Activated naive CD4-positive, alpha-beta T cell treated with anti-CD3 and anti-CD28 coated beads, Interleukin-2, amount 10 ng/mL, durations not matched to agents 5 hours and 36 hours (primary cell): ENCODE measurements at places on chromosomes 12 and 14. TPM values are rescaled to one million over a fixed set of nuclear protein-coding genes. Genes with fewer than 3 reads are reported as not detected.

The IL26 gene
- not detected for total RNA-seq

The NELL2 gene
- total RNA-seq, result 71.9 TPM

The BCL2L14 gene
- total RNA-seq, result 13.3 TPM

The PRR13 gene
- 188 TPM for total RNA-seq

The FOXG1 gene
- total RNA-seq, result not detected

The ADAM21 gene
- total RNA-seq, result not detected

The MEG3 gene
- total RNA-seq, result not detected

The LRRC10 gene
- total RNA-seq, result not detected

The TAS2R9 gene
- total RNA-seq, result not detected

The VEZT gene
- total RNA-seq, result 37.1 TPM

The GNG2 gene
- 316 TPM for total RNA-seq

The TMEM132C gene
- not detected for total RNA-seq

The MANSC4 gene
- not detected for total RNA-seq

The PLEKHG7 gene
- total RNA-seq, result not detected

The SLCO1B1 gene
- total RNA-seq, result not detected

The EGLN3 gene
- 13.1 TPM for total RNA-seq

The RNASE11 gene
- not detected for total RNA-seq

The EXOC3L4 gene
- total RNA-seq, result not detected
